ENCODE measurements at places on chromosomes 5 and 9.

GRCh38 chr5:45521067-45521466, 175.1 kb downstream of the HCN1 start:
- DNase-seq, result no peak

DNA sequence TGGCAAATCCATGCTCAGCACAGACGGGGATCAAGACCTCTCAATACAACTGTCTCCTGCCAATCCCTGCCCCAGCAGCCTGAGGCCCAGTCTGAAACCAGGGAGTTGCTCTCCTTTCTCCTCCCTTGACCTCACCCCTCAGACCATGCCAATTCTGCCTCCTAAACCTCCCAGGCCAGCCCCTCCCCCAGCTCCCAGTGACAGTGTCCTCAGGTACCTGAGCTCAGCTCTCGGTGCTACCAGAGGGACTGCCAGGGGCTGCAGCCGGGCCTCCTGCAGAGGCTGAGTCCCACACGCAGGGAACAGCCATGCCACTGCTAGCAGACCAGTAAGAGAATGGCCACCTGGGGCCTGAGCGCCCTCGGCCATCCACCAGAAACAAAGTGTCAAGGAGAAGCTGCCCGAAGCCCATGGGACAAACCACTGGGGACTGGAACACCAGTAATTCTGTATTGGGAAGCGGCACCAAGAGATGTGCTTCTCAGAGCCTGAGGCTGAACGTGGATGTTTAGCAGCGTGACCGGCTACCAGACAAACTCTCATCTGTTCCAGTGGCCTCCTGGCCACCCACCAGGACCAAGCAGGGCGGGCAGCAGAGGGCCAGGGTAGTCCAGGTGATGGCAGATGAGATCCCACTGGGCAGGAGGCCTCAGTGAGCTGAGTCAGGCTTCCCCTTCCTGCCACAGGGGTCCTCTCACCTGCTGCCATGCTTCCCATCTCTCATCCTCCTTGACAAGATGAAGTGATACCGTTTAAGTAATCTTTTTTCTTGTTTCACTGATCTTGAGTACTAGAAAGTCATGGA, 557 bp upstream of the IL3 start:
- DNase-seq, result no peak

DNA sequence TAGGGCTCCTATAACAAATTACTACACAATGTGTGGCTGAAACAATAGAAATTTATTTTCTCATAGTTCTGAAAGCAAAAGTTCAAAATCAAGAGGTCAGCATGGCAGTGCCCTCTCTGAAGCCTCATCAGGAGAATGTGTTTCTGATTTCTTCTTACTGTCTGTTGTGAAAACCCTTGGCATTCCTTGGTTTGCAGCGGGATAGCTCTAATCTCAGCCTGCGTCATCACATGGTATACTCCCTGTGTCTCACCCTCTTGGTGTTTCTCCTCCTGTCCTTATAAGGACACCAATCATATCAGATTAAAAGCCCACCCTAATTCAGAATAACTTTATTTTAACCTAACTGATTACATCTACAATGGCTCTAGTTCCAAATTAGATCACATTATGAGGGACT, 87.5 kb upstream of the CDH9 start:
- no peak for DNase-seq

DNA sequence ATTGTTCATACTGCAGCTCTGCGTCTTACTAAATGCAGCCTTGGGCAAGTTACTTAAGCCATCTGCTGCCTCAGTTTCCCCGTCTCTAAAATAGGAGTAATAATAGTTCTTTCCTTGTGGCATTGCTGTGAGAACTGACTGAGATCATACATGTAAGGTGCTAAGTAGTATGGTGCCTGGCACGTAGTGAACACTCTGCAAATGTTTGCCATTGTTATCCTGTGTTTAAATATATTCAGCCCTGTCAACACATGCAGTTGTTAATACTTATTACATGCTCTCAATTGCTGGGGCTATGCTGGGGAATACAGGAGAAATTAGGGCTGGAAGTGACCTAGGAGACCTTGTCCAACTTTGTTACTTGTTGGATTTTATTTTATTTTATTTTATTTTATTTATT, 105.2 kb upstream of the RAI14 start:
- DNase-seq, result no peak

DNA sequence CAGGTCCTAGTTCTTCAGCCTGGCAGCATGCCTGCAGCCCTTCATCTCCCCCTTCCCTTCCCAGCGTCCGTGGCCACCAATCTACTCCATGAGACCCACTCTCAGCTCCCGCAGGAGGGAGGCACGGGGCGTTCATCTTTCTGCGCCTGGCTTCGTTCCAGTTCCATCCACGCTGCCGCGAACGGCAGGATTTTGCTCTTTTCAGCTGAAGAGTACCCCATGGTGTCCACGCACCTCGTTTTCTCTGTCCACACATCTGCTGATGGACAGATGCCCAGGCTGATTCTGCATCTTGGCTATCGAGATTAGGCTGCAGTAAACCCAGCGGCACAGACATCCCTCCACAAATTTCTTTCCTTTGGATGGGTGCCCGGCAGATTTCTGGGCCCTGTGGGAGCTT, 30.5 kb upstream of the NKD2 start:
- DNase-seq, result no peak

DNA sequence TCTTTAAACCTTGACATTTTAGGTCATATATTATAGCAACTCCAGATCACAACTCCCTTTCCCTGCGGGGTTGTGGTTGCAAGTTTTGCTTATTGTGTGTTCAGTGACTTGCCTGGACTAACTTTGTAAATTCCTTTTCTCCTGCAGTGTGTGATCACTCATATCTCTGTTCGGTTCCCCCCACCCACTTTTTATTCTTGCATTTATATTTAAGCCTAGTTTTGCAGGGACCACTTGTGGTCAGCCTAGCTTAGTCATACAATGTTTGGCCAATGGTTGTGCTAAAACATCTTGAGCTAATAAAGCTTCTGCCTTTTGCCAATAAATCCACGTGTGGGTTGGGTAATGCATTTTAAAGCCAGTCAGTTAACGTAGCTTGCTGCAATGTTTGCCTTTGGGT, 146.5 kb upstream of the IRX4 start:
- no peak for DNase-seq

GRCh38 chr9:37104183-37104889, 16.0 kb upstream of the ZCCHC7 start:
- DNase-seq, result peak; percentile 56

- DNase-seq, result no peak
Measured at GRCh38 chr9:14993901-14994554, 83.8 kb upstream of the FREM1 start.

DNA sequence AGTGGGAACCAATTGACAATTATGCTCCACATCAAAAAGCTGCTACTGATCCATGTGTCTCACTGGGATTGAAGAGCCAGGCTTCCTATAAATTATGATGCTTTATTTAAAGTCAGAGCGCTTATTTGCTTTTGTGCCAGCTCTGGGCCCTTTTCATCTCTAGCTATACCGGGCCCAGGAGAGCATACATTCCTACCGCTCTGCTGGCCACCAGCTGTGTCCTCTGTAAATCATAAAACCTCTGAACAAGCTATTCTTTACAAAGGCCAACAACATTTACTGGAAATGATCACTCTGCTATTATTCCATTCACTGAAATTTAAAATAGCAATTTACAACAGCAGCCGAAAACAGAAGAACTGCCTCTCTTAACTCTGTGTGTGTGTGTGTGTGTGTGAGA, 86.6 kb downstream of the ZNF608 start:
- DNase-seq, result peak; percentile 28

- DNase-seq, result no peak
Measured at GRCh38 chr5:134071614-134072207, 42.8 kb upstream of the TCF7 start.

GRCh38 chr9:137025517-137025966, 2.5 kb downstream of the ABCA2 start:
- no peak for DNase-seq

DNA sequence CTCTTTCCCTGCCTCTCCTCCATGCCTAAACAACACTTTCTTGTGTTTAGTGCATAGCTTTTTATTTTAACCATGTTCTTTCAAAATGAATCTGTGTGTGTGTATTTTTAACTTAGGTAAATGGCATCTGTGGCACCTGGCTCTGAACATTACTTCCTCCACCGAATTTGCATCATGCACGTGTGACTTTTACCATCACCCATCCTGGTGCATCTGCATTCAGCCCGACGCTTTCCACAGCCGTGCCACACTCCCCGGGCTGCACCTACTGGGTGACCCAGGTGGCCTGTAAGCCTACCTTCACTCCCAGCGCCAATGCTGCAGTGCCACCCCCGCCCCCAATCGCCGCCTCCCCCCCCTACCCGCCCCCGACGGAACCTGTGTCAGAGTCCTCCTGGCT, 12.7 kb upstream of the FCN1 start:
- DNase-seq, result no peak

DNA sequence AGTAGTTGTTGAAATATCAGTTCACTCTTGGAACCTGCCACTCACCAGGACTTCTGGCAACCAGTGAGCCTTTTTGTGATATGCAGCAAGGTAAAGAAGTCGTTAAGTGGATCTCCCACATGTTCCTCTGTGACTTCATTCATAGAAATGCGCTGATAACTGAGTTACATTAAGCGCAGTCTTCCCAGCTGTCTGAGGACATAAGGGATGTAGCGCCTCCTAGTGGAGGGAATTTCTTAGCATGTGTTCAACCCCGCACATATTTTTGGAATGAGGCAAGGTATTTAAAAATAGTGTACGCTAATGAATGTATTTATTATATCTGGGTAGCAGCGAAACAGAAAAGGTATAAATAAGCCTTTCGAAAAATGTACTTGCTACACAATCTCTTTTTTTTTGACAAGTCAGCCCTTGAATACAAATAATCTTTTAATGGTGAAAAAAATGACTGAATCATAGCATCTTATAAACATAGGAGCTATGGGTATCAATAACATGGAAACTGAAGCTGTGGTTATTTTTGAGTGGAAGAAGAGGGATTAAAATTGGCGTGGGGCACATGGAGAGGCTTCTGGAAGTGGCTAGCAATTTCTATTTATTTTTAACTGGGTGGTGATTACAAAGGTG, 38.0 kb downstream of the PALM2AKAP2 start:
- DNase-seq, result peak; percentile 100

- DNase-seq, result peak; percentile 68
Measured at GRCh38 chr5:134576386-134577021, 51.0 kb downstream of the JADE2 start.

DNA sequence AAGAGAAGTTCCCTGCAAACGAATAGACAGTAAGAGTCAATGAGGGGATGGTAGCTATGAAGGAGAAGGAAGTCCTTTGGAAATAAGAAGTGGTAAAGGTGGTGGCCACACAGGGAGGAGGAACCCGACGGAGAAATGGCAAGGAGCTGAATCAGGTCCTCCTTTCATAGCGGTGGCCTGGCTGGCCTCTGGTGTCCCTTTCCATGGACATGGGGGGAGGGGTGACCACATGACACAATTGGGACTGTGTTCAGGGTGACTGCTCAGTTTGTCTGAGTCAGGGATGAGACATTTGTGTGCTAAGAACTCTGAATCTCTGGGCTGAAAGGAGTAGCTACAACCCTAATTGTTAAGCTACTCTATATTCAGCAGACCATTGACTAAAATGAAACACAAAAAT, 28.7 kb upstream of the TIMD4 start:
- DNase-seq, result no peak

DNA sequence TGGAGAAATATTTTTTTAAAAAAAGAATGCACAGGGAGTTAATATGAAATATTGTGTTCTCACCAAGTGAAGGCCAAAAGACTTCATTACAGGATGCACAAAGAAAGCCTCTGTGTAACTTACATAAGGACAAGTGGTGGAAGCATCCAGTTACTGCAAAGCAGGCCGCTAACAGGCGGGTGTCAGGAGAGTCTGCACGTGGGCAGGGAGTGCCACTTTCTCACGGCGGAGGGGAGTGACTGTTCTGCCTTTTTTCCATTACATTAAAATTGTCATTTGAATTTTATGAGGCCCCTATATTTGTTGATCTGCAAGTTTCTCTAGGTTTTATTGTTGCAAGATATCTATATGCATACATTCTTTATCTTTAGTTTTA, 28.1 kb upstream of the SPATA31E1 start:
- DNase-seq, result no peak

DNA sequence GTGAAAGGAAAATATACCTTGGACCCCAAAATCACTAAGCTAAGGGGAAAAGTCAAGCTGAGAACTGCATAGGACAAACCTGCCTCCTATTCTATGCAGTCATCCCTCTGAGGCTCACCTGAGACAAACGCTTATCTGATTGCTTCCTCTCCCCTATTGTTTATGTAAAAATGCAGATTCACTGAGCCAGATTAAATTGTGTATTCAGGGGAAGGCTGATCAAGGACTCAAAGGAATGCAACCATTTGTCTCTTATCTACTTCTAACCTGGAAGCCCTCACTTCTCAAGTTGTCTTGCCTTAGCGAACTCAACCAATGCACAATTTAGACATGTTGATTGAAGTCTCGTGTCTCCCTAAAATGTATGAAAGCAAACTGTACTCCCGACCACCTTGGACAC, 13.3 kb downstream of the SPARC start:
- DNase-seq, result no peak

DNA sequence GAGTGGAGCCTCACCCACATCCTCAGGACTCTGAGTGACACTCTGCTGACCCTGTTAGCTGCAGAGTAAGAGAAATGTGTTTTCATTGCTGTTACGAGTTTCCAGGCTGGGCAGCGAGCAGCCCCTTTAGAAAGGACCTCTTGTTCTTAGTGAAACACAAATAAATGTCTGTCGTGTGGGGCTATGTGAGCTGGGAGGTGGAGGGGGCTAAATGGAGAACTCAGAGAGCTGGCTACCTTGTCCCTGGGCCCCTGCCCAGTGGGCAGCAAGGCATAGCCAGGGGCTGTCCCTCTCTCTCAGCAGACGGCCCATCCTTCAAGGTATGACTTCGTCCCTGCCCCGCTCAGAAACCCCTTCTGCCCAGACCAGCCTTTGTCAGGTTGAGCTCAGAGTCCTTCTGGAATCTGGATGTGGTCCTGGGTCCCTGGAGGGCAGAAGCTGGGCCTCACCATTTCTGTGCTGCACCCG, 10.2 kb downstream of the DCANP1 start:
- no peak for DNase-seq

DNA sequence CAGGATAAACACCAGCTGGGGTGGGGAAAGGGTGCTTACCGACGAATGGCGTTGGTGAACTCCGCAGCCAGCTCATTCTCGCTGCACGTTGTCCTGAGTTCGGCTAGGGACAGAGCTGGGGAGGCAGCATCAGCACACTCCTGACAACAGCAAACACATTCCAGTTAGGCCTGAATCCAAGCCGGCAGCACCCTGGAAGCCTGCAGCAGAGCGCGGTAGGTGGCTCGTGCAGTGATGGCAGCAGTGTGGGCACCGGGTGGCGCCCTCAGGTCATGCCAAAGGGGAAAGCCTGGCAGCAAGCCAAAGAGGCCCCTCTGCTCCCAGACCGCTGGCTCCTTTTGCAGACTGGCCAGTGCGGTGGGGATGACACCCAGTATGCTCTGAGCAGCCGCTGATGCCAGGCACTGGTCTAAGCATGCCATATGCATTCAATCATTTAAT, 66.9 kb downstream of the DCP2 start:
- DNase-seq, result no peak

All from trophoblast cell (in vitro differentiated cells and primary cell).